Substantia nigra (tissue), 51 donors: ENCODE measurements at places on chromosomes 5 and 9.

DNA sequence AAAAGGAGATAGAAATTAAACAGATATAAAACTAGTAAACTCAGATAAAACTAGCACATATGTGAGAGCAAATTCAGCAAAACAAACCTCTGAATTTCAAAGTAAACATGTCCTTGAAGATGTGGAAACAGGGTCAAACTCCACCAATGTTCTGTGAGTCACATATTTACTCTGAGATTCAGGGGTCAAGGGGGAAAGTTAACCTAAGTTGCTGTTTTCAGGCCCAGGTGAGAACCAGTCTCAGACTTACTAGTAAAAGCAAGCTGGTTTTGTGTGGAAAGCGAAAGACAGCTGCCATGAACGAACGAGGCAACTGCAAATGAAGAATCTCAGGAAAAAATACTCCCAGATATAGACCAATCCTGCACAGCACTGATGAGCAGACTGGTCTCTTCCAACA lies 29.0 kb downstream of the PSMB7 start:
- no peak for DNase-seq

- no peak for DNase-seq
Measured at GRCh38 chr9:126852086-126852688, 8.3 kb upstream of the ZBTB34 start.

DNA sequence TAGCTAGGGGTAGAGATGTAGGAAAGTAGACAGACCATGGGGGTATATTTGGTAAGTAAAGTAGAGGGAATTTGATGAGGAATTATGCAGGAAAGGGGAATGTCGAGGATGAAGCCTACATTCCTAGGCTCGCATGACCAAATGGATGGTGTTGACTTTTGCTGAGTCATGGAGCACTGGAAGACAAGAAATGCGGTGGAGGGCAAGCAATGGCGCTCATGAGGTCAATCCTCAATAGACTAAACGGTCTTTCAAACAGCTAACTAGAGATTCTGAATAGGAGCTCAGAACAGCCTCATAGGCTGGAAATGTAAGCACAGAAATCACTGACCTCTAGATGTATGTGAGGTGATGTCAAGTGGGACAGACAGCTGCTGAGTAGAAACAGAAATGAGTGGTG lies 50.7 kb upstream of the FST start:
- DNase-seq = no peak

- DNase-seq = no peak
Measured at GRCh38 chr5:122420091-122420490, 108.1 kb downstream of the SNCAIP start.

DNA sequence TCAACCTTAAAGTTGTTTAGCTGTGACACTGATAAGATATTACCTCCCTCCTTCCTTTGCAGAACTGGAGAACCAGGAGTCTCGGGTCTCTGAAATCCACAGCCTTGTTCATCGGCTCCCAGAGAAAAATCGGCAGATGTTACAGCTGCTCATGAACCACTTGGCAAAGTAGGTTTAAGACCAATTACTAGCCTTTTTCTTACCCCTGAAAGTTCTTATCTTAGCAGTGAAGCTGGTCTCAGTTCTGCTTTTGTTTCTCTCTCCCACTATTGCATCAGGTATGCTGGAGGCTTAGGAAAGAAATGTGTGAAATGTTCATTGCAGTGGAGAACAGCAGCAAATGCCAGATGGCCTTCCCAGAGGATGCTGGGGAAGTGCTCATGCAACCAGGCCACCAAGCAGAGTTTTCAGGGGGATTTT lies 287.4 kb downstream of the ARHGAP26 start:
- DNase-seq = no peak

GRCh38 chr5:134125039-134126015 lies 10.8 kb downstream of the TCF7 start:
- peak; percentile 21 for DNase-seq

GRCh38 chr5:107593009-107593408 lies 77.7 kb downstream of the EFNA5 start:
- no peak for DNase-seq

DNA sequence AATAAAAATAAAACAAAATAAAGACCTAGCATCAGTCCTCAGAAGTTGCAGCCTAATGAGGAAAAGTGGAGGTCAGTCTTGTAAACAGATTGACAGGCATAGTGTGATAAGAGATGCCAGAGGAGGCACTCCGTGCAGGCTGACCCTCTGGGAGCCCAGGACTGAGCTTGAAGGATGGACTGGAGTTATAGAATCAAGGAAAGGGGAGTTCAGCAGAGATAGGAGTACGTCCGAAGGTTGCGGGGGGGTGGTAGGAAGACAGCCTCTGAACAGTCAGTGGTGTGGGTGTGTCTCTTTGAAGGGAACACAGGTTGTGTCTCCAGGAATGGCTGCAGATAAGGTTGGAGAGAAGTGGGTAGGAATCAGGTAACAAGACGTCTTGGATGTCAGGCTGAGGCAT lies 126.1 kb upstream of the CPEB4 start:
- DNase-seq = no peak

DNA sequence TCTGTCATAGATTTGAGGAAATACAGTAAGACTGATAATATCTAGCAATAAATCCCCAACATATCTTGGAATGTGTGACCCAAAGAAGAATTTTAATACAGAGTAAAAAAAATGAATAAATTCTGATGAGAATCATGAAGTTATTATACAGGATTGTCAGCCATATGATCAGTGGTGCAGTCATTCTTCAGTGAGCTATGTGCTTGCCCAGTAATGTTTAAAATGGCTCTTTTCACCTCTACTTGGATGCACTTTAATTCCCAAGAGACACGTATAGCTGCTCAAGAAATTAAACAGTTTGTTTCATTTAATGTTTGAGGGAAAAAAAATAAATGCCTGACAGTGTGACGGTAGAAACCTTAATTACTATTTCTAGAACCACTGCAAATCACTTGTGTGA lies 215.3 kb upstream of the FAM174A start:
- no peak for DNase-seq

DNA sequence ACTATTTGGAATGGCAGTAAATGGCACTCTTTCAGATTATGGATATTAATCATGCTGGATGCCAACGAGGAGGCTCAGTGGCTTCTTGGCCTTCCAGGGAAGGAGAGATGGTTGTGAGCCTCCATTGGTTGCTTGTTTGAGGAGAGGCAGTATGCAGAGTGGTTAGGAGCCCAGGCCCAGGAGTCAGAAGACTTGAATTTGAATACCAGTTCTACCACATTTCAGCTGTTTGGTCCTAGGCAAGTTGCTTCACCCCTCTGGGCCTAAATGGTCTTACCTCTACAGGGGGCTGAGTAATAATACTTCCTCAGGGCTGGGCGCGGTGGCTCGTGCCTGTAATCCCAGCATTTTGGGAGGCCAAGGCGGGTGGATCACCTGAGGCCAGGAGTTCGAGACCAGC lies 52.5 kb downstream of the COL27A1 start:
- DNase-seq = no peak

GRCh38 chr5:42591015-42591414 lies 165.6 kb upstream of the CCDC152 start:
- DNase-seq = no peak

- DNase-seq = no peak
Measured at GRCh38 chr5:74334762-74335384, 305.7 kb downstream of the ENC1 start.

GRCh38 chr9:70600506-70600905 lies 186.0 kb upstream of the KLF9 start:
- DNase-seq = no peak

GRCh38 chr5:1568201-1568979 lies 44.6 kb upstream of the LPCAT1 start:
- no peak for DNase-seq

- no peak for DNase-seq
Measured at GRCh38 chr9:32703635-32704034, 68.2 kb upstream of the TAF1L start.

GRCh38 chr5:176886336-176887251 lies 12.6 kb downstream of the HK3 start:
- DNase-seq = no peak

GRCh38 chr9:35756275-35757225 lies 2.5 kb upstream of the MSMP start:
- peak; percentile 52 for DNase-seq

- DNase-seq = no peak
Measured at GRCh38 chr5:123429993-123430392, 6.8 kb upstream of the CEP120 start.

GRCh38 chr5:73641811-73642210 lies 15.8 kb downstream of the ARHGEF28 start:
- no peak for DNase-seq

- no peak for DNase-seq
Measured at GRCh38 chr9:77038281-77039036, 19.0 kb downstream of the FOXB2 start.

GRCh38 chr5:101679816-101680215 lies 616.3 kb downstream of the SLCO4C1 start:
- no peak for DNase-seq

DNA sequence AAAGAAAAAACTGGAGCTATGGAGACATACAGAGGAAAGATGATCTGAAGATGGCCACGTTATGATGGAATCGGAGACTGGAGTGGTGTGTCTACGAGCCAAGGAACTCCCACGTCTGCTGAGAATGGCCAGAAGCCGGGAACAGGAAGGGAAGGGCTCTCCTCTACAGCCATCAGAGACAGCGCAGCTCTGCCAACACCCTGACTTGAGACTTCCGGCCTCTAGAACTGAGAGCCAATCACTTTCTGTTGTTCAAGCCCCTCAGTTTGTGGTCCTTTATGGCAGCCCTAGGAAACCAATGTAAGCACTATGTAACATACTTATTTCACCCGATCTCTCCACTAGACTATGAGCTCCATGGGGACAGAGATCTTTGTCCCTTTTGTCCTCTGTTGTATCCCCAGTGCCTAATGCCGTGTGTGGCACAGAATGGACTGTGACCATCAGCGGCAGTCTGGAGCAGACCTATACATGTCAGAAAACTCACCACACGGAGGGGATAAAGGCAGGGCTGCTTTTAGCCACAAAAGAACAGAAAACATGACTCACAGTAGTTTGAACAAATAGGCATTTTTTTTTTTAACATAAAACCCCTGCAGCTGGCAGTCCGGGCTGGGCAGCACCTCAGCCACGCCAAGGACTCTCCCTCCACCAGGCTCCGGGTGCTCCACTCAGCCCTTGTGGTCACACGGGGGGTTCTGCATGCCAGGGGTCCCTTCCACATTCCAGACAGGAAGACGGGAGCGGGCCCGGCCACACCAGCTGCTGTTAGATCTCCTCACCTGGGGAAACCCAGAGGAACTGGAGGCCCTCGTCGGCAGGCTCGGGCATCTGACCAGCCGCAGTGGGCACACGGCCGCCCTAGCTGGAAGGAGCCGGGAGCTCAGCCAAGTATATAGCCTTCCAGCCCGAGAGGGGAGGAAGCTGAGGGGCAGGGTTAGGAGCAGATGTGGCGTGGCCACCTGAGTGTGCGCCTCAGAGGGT lies 16.1 kb upstream of the MXD3 start:
- no peak for DNase-seq

GRCh38 chr5:50958852-50959457 lies 292.5 kb downstream of the PARP8 start:
- no peak for DNase-seq

GRCh38 chr5:139637438-139638089 lies 10.6 kb upstream of the CXXC5 start:
- peak; percentile 81 for DNase-seq

DNA sequence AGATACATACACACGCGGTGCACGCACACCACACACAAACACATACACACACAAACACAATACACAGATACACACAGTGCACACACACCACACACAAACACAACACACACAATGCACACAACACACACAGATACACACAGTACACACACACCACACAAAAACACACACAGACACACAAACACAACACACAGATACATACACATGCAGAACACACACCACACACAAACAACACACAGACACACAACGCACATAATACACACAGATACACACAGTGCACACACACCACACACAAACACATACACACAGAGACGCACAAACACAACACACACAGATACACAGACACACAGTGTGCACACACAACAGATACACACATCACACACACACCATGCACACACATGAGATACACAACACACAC lies 5.9 kb upstream of the CCDC187 start:
- no peak for DNase-seq

- no peak for DNase-seq
Measured at GRCh38 chr9:126150411-126151030, 176.1 kb upstream of the MVB12B start.

- no peak for DNase-seq
Measured at GRCh38 chr9:95137587-95138145, 179.8 kb downstream of the FANCC start.

- no peak for DNase-seq
Measured at GRCh38 chr5:121757753-121758152, 93.9 kb upstream of the FTMT start.

- DNase-seq = no peak
Measured at GRCh38 chr5:134046801-134047686, 42.3 kb upstream of the VDAC1 start.

GRCh38 chr5:82045554-82046275 lies 73.9 kb downstream of the ATG10 start:
- DNase-seq = no peak

- no peak for DNase-seq
Measured at GRCh38 chr5:172855597-172856292, 21.7 kb downstream of the ERGIC1 start.

DNA sequence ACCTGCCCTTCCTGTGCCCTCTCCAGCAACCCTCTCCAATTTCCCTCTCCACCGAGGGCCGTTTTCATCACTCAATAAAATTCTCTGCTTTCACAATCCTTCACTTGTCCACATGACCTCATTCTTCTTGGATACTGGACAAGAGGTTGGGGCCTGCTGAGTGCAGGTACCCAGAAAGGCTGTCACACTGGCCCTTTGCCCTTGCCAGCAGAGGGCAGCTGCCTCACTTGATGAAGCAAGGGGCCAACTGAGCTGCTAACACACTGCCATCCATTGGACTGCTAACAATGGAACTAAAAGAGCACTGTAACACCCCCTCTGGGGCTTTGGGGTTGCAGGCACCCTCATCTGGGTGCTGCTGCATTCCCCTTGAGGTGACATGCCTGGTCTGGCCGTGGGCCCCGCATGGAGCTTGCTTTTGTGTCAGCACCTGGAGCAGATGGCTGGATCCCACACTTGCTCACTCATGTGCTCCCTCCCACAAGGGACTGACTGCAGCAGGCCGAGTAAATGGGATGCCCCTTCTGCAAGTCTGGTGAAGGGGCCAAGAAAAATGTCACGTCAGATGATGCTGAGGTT lies 308.1 kb upstream of the ADCY2 start:
- DNase-seq = no peak

GRCh38 chr9:18447541-18447940 lies 26.4 kb upstream of the ADAMTSL1 start:
- DNase-seq = no peak

GRCh38 chr5:173660481-173661280 lies 44.2 kb upstream of the BOD1 start:
- no peak for DNase-seq

- no peak for DNase-seq
Measured at GRCh38 chr5:139186752-139187326, 11.3 kb downstream of the SIL1 start.

DNA sequence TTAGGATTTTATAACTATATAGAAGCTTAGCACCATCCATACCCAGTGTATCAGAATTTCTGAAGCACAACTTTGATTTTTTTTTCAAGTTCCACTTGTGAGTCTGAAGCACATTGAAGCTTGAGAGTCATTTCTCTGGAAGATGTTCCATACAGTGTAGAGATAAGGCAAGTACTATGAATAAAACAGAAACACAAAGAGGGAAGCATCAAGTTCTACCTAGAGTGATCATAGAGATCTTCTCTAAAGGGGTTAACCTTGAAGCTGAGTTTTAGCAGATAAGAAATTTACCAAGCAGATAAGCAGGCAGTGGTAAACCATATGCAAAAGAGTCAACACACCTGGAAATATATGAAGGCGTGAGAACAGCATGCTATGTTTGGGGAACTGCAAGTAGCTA lies 125.3 kb downstream of the MCTP1 start:
- no peak for DNase-seq
